ENCODE measurements at places on chromosomes 5 and 9.

DNA sequence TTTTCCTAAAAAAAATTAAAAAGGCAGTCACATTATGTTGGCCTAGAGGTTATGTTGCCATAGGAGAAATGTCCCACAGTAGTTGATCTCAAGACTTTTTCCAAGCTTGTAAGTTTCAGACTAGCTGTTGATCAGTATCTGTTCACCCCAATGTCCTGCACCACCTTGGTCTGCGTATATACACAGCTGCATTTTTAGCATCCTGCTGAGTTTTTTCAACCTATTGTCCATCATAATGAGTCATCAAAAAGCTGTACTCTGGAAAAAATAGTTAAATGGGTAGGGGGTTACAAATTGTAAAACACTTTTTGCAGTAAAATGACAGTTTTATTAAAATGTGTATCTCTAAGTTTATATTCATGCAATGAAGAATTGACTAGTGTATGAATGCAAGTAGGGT lies 53.2 kb upstream of the TMEM171 start:
- DNase-seq, result no peak

- no peak for DNase-seq
Observed at GRCh38 chr5:144944936-144945335, 774.3 kb downstream of the KCTD16 start.

GRCh38 chr9:97364769-97365490 lies 47.0 kb upstream of the TDRD7 start:
- no peak for DNase-seq

- no peak for DNase-seq
Observed at GRCh38 chr5:73387601-73388305, 60.8 kb downstream of the FOXD1 start.

GRCh38 chr9:112631313-112632070 lies 86.4 kb downstream of the INIP start:
- peak; percentile 56 for DNase-seq

DNA sequence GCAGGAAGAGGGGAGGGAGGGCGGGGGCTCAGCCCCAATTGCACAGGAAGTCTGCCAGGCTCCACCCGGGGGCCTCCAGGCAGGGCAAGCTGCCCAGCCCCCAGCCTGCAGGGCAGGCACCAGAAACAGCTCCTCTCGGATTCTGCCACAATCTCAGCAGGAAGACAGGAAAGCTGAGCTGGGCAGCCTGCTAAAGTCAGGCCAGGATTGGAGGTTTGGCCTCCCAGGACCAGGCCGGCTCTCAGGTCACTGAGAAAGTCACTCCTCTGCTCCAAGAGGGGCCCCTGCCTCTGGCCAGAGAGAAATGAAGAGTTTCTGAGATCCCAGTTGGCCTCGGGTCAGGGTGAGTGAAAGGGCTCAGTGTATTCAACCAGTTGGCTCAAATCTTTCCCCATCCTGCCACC lies 54.6 kb upstream of the STXBP1 start:
- no peak for DNase-seq

- peak; percentile 17 for DNase-seq
Observed at GRCh38 chr9:93324191-93324834, 127.2 kb upstream of the FAM120A start.

DNA sequence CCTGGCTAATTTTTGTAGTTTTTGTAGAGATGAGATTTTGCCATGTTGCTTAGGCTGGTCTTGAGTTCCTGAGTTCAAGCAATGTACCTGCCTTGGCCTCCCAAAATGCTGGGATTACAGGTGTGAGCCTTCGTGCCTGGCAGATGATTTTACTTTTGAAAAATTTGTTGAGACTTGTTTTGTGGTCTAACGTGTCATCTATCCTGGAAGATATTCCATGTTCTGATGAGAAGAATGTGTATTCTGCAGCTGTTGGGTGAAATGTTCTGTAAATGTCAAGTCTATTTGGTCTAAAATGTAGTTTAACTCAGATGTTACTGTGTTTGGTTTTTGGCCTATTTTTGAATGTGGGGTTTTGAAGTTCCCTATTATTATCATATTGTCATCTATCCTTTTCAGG lies 145.6 kb downstream of the XRCC4 start:
- DNase-seq, result no peak

- DNase-seq, result peak; percentile 44
Observed at GRCh38 chr9:87796196-87796595, 70.3 kb downstream of the CTSL start.

All from MV-4-11 (cell line).